ENCODE measurements at places on chromosomes 13 and 19.
A peak's percentile ranks its signal among the peaks of the same experiment; 100 is the strongest.

DNA sequence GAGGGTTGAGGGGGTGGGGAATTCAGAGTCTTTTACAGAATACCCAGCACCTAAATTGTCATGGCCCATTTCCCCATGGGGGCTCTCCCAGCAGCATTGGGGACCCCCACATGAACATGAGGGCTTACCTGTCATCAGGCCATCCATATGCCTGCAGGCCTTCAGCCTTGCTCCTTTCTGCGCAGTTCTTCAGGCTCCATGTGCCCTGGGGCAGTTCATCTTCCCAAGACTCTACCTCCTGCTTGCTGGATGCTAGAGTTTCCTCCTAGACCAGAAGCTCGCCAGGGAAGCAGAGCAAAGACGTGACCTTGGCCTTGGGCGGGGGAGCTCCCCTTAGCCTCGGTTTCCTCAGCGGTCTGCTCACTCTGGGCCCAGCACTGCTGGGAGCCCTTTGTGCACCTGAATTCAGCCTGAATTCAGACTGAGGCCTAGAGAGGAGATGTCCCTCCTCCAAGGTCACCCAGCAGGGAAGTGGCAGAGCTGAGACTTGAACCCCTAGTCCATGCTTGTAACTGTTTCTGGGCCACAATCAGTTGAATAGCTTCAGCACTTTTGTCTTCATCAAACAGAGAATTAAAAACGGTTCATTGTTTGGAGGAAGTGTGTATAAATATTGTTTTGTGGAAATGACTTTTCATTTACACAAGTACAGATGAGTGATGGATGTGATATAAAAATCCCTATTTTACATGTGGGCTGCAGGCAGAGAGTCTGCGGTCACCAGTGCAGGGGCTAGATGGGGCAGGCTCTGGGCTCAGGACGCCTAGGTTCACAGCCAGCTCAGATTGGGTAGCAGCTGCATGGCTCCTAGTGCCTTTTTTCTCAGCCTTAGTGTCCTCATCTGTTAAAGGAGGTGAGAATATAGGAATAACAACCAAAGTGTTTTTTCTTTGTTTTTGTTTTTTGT, 9.5 kb downstream of the PPP5C start:
- DNase-seq: no peak

- no peak for DNase-seq
These were observed 3.1 kb downstream of the POLR1G start for GRCh38 chr19:45409557-45409920.

GRCh38 chr13:98738993-98739392, 13.5 kb downstream of the SLC15A1 start:
- DNase-seq: no peak

GRCh38 chr13:31377946-31378345, 178.2 kb downstream of the B3GLCT start:
- no peak for DNase-seq

GRCh38 chr13:26895081-26895807, 134.7 kb upstream of the GPR12 start:
- DNase-seq: no peak

DNA sequence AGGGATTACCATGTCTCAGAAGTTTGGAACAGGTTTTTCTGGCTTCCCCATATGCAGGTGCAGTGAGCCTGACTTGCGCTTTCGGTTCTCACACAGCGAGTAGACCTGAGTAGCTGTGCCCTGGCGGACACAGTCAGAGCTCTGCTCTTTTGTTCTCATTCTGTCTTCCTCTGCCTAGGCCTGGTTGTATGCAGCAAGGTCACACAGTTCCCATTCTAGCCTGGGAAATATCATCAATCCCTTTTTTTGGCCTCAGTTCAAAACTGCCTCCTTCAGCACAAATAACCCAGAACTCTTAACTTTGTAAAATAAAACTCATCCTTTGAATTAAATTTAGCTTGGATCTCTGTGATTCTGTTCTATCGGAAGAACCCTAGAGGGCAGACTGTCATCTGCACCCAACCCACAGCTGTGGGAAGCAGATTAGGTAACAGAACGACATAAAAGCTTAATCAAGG, 10.2 kb downstream of the OXGR1 start:
- DNase-seq: no peak

GRCh38 chr19:14478113-14478545, 3.0 kb upstream of the PTGER1 start:
- no peak for DNase-seq

DNA sequence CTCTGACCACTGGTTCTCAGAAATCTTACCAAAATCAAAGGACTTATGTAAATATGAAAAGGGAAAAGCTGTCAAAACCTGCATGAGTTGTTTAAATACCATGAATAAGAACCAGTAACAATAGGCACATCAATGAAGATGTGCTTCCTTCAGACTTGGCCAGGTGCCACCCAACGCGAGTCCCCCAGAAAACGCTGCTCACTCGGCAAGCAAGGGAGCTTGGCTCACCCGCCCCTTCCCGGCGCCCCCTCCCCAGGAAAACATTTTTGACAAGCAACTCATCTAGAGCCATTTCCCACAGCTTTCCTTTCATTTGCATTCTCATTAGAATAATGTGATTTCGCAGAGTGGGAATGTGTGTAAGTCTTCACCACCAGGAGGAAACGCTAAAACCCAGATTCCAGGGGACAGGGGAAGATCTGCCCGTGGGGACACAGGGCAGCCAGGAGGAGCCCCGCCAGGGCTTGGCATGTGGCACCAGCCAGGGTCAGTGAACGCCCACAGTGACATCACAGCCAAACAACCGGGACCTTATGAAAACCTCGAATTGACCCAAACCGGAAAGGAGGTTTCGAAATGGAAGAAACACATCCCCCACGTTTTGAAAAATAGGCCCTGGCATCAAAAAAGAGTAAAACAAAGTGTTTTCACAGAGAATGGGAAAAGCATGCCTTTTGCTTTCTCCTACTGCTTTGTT, 366.2 kb upstream of the TSHZ3 start:
- no peak for DNase-seq

- no peak for DNase-seq
These were observed 25.5 kb upstream of the DGKH start for GRCh38 chr13:42022796-42023493.

DNA sequence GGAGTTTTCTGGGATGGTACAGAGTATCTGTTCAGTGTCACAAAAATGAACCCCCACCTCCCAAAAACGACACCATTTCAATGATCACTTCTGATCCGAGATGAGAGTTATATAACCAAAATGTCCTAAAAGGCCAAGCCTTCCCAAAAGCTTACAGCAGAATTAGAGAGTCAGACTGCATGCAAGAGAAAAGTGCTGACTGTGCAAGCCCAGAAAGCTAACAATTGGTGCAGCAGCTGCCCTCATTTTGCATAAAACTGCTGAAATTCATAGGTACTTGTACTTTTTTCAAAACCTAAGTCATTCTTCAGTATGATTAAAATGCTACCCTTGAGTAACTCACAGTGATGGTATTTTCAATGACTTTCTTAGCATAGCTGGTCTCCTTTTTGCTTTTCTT, 819.6 kb upstream of the ARGLU1 start:
- no peak for DNase-seq

DNA sequence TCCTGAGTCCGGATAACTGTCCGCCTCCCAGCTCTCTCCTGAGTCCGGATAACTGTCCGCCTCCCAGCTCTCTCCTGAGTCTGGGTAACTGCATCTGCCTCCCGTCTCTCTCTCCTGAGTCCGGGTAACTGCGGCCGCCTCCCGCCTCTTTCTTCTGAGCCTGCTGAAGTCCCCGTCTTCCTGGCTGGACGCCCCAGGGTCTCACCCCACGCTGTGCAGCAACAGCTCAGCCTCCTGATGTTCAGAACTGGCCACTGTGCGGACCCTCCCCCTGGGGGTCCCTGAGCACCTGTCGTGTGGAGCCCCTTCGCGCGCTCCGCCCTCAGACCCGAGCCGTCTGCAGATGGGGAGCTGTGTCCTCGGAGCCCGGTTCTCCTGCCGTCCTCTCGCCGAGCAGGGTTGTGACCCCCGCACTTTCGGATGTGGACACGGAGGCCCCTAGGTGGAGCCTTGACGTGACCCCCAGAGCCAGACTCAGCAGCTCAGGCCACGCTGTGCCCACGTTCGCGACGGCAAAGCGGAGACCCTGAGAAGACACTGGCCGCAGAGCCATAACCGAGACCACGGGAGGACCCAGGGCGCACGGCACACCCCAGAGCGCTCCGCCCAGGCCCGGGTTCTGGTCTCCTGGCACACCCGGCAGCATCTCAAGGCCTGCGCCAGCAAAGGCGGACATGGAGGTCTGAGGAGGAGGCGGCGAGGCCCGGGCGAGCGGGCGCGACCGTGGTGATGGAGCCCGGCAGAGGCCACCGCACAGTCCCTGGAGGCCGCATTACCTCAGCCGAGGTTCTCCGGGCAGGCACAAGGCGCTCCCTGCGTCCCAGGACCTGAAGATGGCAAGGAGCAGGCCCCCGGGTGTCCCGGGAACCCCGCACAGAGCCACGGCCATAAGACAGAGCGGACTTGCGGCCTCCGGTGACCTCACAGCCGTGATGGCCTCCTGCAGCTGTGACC, 15.9 kb downstream of the SBNO2 start:
- no peak for DNase-seq

- DNase-seq: no peak
These were observed 38.6 kb upstream of the ZNF30 start for GRCh38 chr19:34888091-34888490.

DNA sequence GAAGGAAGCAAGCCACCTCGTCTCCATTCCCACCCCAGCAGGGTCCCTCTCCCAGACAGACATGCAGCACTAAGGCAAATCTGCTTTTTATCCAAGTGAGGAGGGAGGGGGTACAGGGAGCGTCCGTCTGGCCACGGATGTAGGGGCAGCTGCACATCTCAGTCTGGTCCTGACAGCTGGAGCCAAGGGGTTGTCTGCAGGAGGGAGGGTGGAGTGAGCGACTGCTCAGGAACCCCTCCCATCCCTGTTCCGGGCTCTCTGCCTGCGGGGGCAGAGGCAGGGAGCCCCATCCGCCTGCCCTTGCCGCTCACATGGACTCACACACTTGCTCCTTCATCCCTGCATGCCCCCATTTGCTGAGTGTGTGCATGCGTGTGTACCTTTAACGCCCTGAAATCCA, 2.5 kb downstream of the TMEM190 start:
- no peak for DNase-seq

DNA sequence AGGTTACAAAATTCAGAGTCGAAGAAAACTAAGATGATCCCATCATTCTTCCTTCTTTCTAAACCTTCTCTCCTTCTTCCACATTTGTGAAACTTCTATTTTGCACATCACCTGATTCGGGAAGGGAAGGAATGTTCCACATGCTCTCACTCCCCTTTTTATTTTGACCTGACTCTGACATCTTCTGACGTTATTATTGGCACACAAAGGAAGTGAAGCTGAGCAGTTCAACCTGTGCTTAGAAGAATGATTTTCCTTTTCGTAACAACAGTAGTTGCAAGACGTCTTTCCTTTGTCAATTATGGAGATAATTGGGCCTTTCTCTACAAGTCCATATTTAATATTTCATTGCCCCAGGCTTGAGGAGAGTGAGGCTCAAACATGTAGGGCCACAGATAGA, 18.0 kb downstream of the FAM124A start:
- DNase-seq: no peak

- no peak for DNase-seq
These were observed 32.5 kb downstream of the ZNF567 start for GRCh38 chr19:36719687-36720556.

DNA sequence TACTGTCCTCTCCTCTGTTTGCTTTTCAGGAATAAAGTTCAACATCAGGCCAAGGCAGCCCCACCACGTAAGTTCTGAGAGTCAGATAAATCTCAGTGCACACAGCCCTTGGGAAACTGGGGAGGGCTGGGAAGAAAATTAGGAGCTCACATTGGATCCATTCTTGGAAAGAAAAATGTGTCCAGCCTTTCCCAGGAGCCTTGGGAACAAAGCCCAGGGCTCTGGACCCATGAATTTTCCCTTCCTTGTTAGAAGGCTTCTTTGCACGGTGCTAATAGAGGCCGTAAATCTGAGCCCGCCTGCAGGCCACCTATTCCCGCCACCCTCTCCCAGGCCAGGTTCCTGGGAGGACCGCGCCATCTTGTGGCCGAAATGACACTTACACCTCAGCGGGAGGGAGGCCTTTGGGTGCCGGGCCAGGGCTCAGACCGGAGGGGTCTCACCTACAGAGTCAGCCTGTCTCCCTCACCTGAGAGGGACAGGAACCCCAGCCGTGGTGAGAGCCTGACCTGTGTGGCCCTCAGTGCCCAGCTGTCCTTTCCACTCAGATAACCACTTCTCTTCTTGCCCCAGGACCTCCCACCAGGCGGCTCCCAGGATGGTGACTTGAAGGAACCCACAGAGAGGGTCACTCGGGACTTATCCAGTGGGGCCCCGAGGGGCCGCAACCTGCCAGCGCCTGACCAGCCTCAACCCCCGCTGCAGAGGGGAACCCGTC, 25.1 kb upstream of the KCTD15 start:
- peak; percentile 59 for DNase-seq

DNA sequence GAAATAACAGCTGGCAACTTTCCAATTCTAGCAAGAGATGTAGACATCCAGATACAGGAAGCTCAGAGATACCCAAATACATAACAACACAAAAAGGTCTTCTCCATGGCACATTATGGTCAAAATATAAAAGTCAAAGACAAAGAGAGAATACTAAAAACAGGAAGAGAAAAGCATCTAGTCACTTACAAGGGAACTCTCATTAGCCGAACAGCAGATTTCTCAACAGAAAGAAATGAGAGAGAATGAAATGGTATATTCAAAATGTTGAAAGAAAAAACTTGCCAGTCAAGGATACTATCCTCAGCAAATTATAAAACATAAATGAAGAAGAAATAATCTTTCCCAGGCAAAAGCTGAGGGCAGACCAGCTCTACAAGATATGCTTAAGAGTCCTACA, 12.4 kb downstream of the ZNF780A start:
- DNase-seq: no peak

DNA sequence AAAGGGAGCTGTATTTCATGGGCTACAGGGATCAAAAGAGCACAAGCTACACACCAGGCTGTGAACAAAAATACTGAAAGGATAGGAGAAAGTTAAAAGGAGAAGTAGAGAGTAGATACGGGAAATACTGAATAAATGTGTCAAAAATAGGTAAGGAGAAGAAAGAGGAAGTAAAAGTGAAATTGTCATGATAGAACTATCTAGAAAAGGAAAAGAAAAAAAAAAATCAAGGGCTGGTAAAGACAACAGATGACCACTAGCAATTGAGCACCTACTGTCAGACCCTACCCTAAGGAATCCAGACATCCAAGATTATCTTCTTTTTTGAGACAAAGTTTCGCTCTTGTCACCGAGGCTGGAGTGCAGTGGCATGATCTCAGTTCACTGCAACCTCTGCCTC, 4.8 kb downstream of the RUBCNL start:
- no peak for DNase-seq

- DNase-seq: no peak
These were observed 32.3 kb downstream of the LPAR6 start for GRCh38 chr13:48380581-48380980.

- no peak for DNase-seq
These were observed 41.9 kb downstream of the CYP4F22 start for GRCh38 chr19:15550273-15550672.

DNA sequence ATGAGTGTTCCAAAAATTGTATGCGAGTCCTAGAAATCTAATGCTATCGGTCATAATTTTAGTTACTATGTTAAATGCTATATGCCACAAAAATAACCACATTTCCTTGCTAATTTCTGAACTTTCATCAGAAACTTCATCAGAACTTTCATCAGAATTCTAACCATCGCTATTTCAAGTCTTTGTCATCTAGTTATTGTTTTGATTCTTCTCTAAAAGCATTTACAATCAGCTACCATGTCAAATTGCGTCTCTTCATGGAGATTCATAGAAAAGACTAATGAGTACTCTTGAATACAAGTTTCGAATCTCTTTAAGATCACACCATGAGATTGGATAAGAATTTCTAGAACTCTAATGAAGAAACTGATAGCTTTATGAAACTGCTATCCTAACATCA, 52.7 kb upstream of the TM9SF2 start:
- no peak for DNase-seq

Data from stimulated activated CD8-positive, alpha-beta memory T cell treated with anti-CD3 and anti-CD28 coated beads, Interleukin-2, amount 100 ng/mL, for 48 hours (primary cell).